ENCODE measurements at places on chromosomes 1 and 21.

GRCh38 chr1:214022229-214022791 lies 34.5 kb downstream of the PROX1 start:
- peaks cover 4% of the 10 kb centered on the region for H3K27me3 ChIP-seq
- no peak overlapping the region for H3K27ac ChIP-seq
- H3K4me3 ChIP-seq: no peak overlapping the region
- no peak for DNase-seq

DNA sequence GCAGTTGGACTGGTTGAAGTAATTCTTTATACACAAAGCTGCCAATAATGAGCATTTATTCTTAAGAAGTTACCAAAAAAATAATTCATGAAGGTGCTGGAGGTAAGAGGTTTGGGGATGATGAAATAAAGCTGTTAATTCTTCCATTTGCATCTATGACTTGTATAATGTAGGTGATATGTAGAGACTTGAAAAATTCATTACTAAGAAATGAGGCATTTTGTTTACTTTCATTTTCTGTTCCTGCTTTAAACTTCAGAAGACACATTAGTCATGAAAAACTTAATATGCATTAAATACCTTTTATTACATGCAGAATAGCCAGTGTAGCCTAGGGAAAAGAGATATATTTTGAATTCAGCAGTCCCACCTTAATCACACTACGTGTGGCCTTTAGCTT lies 214.2 kb downstream of the SLC44A5 start:
- no peak for DNase-seq
- H3K27me3 ChIP-seq: no peaks in the 10 kb centered on the region
- H3K36me3 ChIP-seq: no peaks in the 10 kb centered on the region

DNA sequence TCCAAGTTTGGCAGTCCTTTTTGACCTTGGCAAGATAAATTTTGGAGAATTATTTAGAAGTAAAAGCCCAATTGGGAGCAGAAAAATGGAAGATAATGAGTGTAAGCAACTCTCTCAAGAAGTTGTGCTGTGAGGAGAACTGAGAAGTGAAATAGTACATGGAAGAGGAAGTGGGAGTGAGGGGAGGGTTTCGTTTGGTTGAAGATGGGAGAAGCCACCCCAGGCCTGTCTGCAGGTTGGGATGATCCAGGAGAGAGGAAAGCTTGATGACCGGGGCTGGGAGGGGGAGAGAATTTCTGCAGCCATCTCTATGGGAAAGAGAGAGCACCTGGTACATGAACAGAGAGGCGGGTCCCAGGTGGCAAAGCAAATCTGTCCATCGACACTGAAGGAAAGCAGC lies 8.6 kb upstream of the RCAN1 start:
- H3K27ac ChIP-seq: no peak overlapping the region
- H3K4me1 ChIP-seq: peaks cover 22% of the 10 kb centered on the region
- H3K27me3 ChIP-seq: peaks cover 19% of the 10 kb centered on the region
- H3K36me3 ChIP-seq: no peaks in the 10 kb centered on the region
- no peak for DNase-seq

DNA sequence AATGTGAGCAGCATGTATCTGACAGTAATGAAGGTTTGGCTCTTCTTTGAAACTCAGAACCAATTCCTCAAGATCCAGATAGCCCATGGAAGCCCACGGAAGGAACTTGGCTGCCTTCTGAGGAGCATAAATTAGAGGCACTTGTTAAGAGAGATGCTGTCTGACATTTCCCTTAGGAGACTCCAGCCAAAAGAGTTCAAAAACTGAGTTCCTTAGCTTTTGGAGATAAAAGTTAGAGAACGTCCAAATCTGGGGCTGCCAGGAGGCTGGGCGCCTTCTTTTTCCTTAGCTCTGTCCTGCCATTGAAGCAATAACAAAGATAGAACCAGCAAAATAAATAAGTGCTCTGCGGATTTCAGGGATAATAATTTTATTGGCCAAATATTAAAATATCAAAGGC lies 439.6 kb upstream of the USP24 start:
- no peak overlapping the region for H3K4me3 ChIP-seq
- no peaks in the 10 kb centered on the region for H3K36me3 ChIP-seq
- no peaks in the 10 kb centered on the region for H3K4me1 ChIP-seq
